Umbilical cord (tissue), 2 donors: ENCODE measurements at places on chromosomes 7 and 10. TPM values are rescaled to one million over a fixed set of nuclear protein-coding genes. Genes with fewer than 3 reads are reported as not detected.

DNA sequence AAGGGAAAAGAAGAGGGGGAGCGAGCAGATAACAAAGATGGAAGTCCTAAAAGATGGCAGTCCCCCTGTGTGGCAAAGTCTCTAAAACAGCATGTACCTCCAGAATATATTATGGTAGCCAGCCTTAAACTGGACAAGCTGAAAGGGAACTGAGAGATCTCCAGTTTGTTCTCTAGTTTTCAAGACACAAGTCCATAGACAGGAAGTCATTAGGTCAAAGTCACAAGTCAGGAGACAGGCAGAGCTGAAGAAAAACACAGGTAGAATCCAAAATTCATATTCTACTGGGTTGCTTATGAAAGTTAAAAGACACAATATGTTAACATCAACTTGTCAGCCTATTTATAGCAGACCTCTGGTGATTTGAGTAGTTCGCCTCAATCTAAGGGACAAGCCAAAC is 38.7 kb downstream of the FAM107B start:
- no peak for DNase-seq

Gene ASL
- 20.0 TPM for total RNA-seq

DNA sequence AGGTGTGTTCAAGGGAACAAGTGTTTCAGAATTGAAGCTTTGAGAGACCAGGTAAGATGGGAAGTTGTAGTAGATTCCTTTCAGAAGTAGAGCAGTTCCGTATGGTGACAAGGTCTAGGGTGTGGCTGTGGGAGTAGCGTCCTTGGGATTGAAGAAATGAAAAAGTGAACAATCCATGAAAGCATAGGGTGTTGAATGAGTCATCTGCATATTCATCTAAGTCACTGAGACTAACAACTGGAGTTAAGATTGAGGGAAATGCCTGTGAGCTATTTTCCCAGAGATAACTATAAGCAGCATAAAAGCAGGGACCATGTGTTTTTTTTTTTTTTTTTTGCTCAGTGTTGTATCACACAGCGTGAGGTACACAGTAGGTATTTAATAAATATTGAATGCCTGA is 134.8 kb downstream of the PHTF2 start:
- no peak for DNase-seq

GRCh38 chr10:44991571-44991970 is 9.2 kb upstream of the ZNF22 start:
- DNase-seq, result no peak

Gene AKR1C4
- not detected for total RNA-seq
